Stimulated activated CD4-positive, alpha-beta T cell treated with anti-CD3 and anti-CD28 coated beads, TNF-alpha, amount 100 ng/mL, for 1 hour (primary cell): ENCODE measurements at places on chromosomes 7 and 10.

GRCh38 chr7:105581066-105581811, at the start of gene EFCAB10:
Gene EFCAB10, minus strand, starts transcription at chr7:105581493. Its CDS starts 30 bp downstream, at chr7:105581463.
- peak; percentile 14 for DNase-seq

GRCh38 chr10:29533696-29534285, 101.0 kb downstream of the SVIL start:
- DNase-seq: no peak

- no peak for DNase-seq
These were observed 450.2 kb upstream of the GALNT17 start for GRCh38 chr7:70681469-70682350.

GRCh38 chr10:71465551-71466252, 69.0 kb downstream of the CDH23 start:
- no peak for DNase-seq

DNA sequence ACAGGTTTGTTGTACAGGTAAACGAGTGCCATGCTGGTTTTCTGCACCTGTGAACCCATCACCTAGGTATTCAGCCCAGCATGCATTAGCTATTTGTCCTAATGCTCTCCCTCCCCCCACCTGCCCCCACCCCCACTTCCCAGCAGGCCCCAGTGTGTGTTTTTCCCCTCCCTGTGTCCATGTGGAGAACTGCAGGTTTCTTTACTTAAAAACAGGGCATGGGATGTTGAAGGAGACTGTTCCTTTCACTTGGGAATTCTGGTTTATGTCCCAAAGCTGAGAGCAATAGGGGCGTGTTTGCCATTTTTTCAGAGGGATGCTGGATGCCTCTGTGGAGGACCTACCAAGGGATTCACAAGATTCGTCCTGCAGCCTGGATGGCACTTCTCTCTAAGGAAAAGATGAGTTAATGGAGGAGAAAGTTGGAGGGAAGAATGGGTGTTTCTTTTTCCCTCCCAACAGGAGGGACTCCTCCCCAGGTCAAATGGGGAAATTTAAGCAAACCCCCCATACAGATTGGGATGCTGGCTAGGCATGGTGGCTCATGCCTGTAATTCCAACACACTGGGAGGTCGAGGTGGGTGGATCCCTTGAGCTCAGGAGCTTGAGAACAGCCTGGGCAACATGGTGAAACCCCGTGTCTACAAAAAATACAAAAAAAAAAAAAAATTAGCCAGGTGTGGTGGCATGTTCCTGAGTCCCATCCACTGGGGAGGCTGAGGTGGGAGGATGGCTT, 136.0 kb downstream of the GALNT17 start:
- DNase-seq: no peak

GRCh38 chr10:121525251-121526134, 72.8 kb downstream of the FGFR2 start:
- no peak for DNase-seq

DNA sequence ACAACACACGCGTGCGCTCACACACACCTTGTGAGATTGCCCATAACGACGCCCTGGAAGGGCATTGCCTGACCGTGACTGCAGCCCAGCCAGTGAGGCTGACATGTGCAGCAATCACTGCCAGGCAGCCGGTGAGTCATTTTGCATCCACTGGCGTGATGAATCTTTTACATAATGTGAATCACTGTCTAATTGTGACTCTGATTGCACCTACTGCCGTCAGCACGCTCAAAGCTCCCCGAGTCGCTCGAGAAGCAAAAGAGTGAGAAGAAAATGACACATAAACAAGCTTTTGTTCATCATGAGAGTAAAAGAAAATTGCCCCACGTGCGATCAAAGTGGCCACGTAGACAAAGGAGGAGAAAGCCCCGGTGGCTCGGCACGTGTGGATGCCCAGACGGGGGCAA, 117.4 kb upstream of the PFKP start:
- peak; percentile 14 for DNase-seq

GRCh38 chr7:76193883-76194282, 7.8 kb upstream of the SRRM3 start:
- no peak for DNase-seq

DNA sequence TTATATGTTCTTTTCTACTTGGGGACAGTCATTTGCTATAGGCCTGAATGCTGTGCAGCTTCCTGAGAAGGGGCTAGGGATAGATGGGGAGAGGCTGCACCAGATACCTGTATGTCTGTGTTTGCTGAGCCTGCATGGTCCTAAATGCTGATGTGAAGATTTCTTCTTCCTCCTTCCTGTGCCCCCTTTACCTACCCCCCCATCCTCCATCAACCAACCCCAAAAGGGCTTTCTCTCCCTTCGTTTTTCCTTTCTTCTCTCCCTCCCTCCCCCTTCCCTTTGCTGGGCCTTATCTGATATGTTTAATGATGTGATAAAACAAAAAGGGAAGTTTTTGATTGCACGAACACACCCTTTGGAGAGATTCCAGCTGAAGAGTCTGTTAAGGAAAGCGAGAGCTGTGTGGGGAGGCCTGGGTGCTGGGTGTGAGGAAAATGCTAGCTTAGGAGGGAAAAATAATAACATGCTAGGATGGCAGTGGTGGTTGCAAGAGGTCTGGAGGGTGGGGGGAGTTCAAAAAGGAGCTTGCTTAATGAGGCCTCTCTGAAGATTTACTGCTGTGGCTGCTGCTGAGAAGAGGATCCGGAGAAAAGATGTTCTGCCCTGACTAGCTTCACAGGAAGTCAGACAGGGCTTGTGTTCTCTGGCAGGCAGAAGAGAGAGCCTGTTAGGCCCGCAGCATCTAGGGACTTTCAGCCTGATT, 101.8 kb downstream of the SAMD9 start:
- DNase-seq: no peak
